CD4-positive, alpha-beta T cell (primary cell): ENCODE measurements at places on chromosomes 4 and X. TPM values are rescaled to one million over a fixed set of nuclear protein-coding genes. Genes with fewer than 3 reads are reported as not detected.

The ZNF630 gene
- 1.9 TPM for total RNA-seq

The AMER1 gene
- 2.9 TPM for total RNA-seq

GRCh38 chrX:135094726-135095125 is 25.6 kb downstream of the ETDB start:
- no peaks in the 10 kb centered on the region for H3K36me3 ChIP-seq
- H3K27me3 ChIP-seq = no peaks in the 10 kb centered on the region
- peaks cover 11% of the 10 kb centered on the region for H3K4me1 ChIP-seq

GRCh38 chr4:153483432-153484418 is 17.6 kb downstream of the TMEM131L start:
- no peak for DNase-seq
- H3K27me3 ChIP-seq = no peaks in the 10 kb centered on the region
- H3K4me1 ChIP-seq = peaks cover 65% of the 10 kb centered on the region
- no peak overlapping the region for H3K4me3 ChIP-seq

- no peaks in the 10 kb centered on the region for H3K36me3 ChIP-seq
- no peaks in the 10 kb centered on the region for H3K27me3 ChIP-seq
- no peak overlapping the region for H3K27ac ChIP-seq
- no peaks in the 10 kb centered on the region for H3K4me1 ChIP-seq
Measured at GRCh38 chr4:12943069-12943468, 541.1 kb downstream of the RAB28 start.

GRCh38 chr4:151771664-151772063 is 10.9 kb upstream of the GATB start:
- H3K27me3 ChIP-seq = no peaks in the 10 kb centered on the region
- H3K36me3 ChIP-seq = no peaks in the 10 kb centered on the region
- H3K27ac ChIP-seq = no peak overlapping the region
- DNase-seq = no peak

GRCh38 chrX:84165711-84166110 is 22.3 kb downstream of the RPS6KA6 start:
- H3K36me3 ChIP-seq = no peaks in the 10 kb centered on the region
- no peak overlapping the region for H3K4me3 ChIP-seq
- H3K4me1 ChIP-seq = no peaks in the 10 kb centered on the region

DNA sequence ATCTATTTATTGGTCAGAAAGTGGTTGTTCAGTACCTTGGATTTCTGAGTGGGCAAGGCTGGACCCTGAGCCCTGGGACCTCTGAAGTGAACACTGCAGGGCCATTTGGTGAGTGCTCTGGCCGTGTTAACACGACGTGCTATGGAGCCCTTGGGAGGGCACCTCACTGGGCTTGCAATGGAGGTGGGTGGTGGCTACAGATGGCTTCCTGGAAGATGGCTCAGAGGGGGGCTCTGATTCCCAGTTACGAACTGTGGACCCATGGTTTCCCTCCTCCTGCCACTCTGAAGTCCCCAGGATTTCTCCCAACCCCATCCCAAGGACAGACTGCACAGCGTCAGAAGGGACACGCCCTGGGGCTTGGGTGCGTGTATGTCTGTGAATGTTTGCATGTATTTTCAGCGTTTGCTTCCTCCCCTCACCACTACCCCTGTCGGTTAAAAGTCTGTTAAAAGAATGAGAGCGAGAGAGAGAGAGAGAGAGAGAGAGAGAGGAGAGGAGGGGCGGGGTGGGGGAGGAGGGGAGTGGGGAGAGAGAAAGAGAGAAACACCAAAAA is 3.7 kb upstream of the RHOH start:
- H3K27ac ChIP-seq = peak overlapping the region; percentile 99
- H3K4me1 ChIP-seq = peaks cover 43% of the 10 kb centered on the region
- H3K36me3 ChIP-seq = no peaks in the 10 kb centered on the region

DNA sequence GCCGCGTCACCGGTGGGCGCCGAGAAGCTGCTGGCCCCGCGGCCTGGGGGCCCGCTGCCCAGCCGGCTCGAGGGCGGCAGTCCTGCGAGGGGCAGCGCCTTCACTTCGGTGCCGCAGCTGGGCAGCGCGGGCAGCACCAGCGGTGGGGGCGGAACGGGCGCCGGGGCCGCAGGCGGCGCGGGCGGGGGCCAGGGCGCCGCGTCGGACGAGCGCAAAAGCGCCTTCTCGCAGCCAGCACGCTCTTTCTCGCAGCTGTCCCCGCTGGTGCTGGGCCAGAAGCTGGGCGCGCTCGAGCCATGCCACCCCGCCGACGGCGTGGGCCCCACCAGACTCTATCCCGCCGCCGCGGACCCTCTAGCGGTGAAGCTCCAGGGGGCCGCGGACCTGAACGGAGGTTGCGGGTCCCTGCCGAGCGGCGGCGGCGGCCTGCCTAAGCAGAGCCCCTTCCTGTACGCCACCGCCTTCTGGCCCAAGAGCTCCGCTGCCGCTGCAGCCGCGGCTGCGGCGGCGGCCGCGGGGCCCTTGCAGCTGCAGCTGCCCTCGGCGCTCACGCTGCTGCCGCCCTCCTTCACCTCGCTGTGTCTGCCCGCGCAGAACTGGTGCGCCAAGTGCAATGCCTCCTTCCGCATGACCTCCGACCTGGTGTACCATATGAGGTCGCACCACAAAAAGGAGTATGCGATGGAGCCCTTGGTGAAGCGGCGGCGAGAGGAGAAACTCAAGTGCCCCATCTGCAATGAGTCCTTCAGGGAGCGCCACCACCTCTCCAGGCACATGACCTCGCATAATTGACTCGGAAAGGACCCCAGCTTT is 5.6 kb downstream of the PRDM8 start:
- H3K27ac ChIP-seq = no peak overlapping the region
- peaks cover 15% of the 10 kb centered on the region for H3K4me1 ChIP-seq
- peak overlapping the region; percentile 79 for H3K4me3 ChIP-seq
- no peaks in the 10 kb centered on the region for H3K36me3 ChIP-seq

The SLIT2 gene
- not detected for total RNA-seq

The PCDH18 gene
- not detected for total RNA-seq

GRCh38 chr4:177826973-177827372 is 384.7 kb upstream of the AGA start:
- no peak for DNase-seq
- no peak overlapping the region for H3K4me3 ChIP-seq
- H3K27ac ChIP-seq = no peak overlapping the region
- no peaks in the 10 kb centered on the region for H3K27me3 ChIP-seq
- no peaks in the 10 kb centered on the region for H3K36me3 ChIP-seq

GRCh38 chr4:133178956-133179355 is 29.9 kb downstream of the PCDH10 start:
- no peak overlapping the region for H3K4me3 ChIP-seq
- no peaks in the 10 kb centered on the region for H3K27me3 ChIP-seq
- DNase-seq = no peak
- H3K27ac ChIP-seq = no peak overlapping the region
- H3K36me3 ChIP-seq = no peaks in the 10 kb centered on the region
- H3K4me1 ChIP-seq = no peaks in the 10 kb centered on the region

DNA sequence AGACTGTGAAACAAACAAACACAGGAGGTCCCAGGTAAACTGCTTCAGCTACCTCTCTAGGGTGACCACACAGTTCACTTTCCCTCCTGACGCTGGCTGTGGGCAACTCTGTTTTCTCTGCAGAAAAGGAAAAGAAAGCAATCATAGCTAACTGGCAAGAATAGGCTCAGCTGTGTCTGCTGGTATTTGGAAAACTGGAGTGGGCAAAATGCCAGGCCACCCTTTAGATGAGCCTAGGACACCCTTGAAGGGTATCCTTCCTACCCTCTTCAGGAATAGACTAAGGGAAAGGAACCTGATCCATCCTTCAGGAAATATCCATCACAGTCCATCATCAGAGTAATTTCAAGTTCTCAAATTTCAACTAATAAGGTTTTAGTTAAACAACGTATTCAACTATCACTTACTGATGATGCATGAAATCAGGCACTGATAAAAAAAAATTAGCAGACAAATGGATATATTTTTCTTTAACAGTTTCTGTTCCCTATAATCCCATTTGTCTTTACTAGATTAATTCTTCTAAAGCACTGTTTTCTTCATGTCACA is 60.9 kb downstream of the CAMK2D start:
- H3K36me3 ChIP-seq = no peaks in the 10 kb centered on the region
- no peak for DNase-seq
- no peak overlapping the region for H3K27ac ChIP-seq
- H3K4me1 ChIP-seq = no peaks in the 10 kb centered on the region

The NCAPG gene
- total RNA-seq = 0.58 TPM

The MGARP gene
- not detected for total RNA-seq

DNA sequence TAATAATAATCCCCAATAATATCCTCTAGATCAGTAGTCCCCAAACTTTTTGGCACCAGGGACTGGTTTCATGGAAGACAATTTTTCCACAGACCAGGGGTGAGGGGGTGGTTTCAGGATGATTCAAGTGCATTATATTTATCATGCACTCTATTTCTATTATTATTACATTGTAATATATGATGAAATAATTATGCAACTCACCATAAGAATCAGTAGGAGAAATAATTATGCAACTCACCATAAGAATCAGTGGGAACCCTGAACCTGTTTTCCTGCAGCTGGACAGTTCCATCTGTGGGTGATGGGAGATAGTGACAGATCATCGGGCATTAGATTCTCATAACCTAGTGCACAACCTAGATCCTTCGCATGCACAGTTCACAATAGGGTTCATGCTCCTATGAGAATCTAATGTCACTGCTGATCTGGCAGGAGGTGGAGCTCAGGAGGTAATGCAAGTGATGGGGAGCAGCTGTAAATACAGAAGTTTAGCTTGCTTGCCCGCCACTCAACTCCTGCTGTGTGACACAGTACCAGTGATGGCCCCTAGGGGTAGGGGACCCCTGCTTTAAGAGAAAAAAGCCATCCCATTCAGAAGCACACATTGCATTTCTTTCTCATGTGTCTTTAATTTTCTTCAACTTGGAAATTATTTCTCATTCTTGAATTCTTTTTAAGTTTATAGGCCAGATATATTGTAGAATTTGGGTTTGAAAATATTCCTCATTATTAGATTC is 16.0 kb upstream of the SH3RF1 start:
- H3K36me3 ChIP-seq = no peaks in the 10 kb centered on the region
- no peaks in the 10 kb centered on the region for H3K4me1 ChIP-seq
- DNase-seq = no peak
- H3K27ac ChIP-seq = no peak overlapping the region

- no peak for DNase-seq
- H3K27ac ChIP-seq = no peak overlapping the region
- no peaks in the 10 kb centered on the region for H3K36me3 ChIP-seq
- no peaks in the 10 kb centered on the region for H3K27me3 ChIP-seq
Measured at GRCh38 chr4:107432451-107432850, 287.6 kb downstream of the PAPSS1 start.

GRCh38 chrX:155070038-155070437 is 898 bp downstream of the CMC4 start:
- H3K27me3 ChIP-seq = no peaks in the 10 kb centered on the region
- no peak for DNase-seq
- peaks cover 15% of the 10 kb centered on the region for H3K4me1 ChIP-seq
- H3K4me3 ChIP-seq = peak overlapping the region; percentile 83
- no peak overlapping the region for H3K27ac ChIP-seq

DNA sequence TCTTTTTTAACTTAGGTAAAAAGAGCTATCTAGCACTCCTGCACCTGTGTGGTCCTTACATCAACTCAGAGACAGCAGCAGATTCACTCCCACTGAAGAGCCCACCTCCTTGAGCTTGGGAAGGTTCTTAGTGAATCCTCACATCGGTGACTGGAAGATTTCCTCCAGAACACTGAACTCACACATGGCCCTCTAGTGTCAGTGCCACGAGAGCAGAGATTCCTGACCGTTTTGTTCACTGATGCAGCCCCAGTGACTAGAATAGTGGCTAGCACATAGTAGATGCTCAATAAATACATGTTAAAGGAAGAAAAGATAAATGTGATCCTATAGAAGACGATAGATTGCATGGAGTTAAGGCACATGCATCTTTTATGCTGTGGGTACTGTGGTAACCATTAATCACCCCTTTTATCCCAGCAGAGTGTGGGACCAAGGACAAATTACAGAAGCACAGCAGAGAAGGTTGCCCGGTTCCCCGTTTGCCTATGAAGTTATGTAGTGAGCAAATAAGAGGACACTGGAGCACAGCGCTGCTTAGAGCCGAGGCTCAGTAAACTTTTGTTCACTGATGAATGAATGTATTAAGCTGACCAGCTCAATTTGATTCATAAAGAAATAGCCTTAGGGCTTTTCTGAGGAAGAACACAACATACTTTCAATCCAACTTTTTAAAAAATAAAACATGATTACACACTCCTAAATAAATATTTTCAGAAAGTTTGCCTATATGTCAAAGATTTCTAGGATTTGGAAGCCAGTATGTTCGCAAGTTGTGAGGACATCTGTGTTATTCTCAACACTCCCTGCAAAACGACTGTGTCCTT is 8.7 kb downstream of the GASK1B start:
- no peak overlapping the region for H3K27ac ChIP-seq
- no peaks in the 10 kb centered on the region for H3K27me3 ChIP-seq
- no peak overlapping the region for H3K4me3 ChIP-seq
- H3K36me3 ChIP-seq = no peaks in the 10 kb centered on the region
- H3K4me1 ChIP-seq = no peaks in the 10 kb centered on the region
- DNase-seq = no peak

DNA sequence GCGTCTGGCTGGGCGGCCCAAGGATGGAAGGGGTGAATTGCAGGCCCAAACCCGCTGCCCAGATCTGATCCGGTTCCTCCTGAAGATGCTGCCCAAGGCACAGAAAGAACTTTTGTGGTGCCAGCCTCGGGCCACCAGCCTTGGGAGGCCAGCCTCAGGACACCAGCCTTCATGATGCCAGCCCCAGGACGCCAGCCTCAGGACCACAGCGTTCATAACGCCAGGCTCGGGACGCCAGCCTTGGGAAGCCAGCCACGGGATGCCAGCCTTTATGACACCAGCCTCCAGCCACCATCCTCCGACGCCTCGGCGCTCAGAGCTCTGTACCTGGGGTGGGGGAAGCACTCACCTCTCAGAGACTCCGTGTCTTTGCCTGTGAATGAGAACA is 107.8 kb downstream of the ADRA2C start:
- no peak overlapping the region for H3K27ac ChIP-seq
- peaks cover 54% of the 10 kb centered on the region for H3K27me3 ChIP-seq
- H3K36me3 ChIP-seq = no peaks in the 10 kb centered on the region
- peaks cover 6% of the 10 kb centered on the region for H3K4me1 ChIP-seq

The PHOX2B gene
- total RNA-seq = not detected

DNA sequence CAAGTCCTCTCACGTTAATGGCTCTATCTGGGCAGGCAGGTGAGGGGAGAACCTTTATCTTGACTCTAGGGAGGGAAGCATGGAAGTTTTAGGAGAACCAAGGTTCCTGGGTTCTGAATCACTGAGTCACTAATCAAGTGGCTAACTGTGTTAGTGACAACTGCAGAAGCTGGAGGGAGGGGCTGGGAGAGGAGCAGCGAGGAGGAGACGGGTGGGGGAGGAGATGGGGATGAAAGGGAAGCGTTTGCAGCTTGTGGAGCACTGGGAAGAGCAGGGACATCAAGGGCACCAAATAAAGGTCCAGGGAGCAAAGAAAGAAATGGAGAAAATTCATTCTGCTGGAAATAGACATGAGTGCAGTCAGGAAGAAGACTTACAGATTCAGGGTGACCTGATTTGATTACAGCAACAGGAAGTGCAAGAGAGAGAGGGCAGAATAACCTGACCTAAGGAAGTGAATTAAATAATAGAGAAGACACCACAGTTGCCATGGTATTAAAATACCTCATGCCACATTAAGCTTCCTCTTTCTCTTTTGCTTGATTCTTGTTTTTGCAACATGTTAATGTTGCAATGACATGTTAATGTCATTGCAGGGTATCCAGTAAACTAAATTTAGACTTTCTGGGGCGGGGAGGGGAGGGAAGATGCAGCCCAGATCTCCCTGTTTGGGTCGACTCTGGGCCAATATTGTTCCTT is 4.5 kb upstream of the SETD7 start:
- DNase-seq = no peak
- no peak overlapping the region for H3K27ac ChIP-seq
- no peaks in the 10 kb centered on the region for H3K27me3 ChIP-seq
- H3K4me3 ChIP-seq = peak overlapping the region; percentile 4
